ENCODE measurements at places on chromosomes 16 and 17.

DNA sequence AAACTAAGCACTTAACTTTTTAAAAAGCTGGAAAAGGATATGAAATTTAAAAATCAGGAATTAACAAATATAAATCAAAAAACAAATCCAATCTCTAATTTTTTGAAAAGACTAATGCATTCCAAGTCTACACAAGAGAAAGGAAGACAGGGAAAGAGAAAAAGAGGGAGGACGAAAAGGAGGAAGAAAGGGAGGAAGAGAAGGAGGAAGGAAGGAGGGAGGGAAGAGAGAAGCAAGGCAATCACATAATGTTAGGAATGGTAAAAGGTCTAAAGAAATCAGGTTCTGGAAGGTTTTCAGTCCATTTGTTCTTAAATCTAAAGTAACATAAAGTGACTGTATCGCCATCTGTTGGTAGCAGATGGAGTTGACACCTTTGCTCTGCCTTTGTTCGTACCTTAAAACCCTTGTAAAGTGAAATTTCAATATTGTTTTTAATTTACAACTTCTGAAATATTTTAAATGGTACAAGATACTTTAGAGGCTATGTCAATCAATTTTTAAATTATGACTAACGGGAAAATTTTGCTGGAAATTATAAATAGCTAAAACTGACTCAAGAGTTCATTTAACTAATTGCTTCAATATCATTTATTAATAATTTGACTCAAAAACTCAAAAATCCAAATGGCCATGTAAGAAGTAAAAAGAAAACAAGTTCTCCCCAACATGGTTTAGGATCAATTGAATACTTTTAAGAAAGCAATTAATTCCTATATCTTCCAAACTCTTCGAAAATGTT lies 20.4 kb upstream of the CDYL2 start:
- peak; percentile 34 for DNase-seq

GRCh38 chr17:46769531-46770438 lies 48.7 kb downstream of the WNT3 start:
- DNase-seq: no peak

- no peak for DNase-seq
These were observed 45.3 kb downstream of the PRAC1 start for GRCh38 chr17:48676963-48677558.

DNA sequence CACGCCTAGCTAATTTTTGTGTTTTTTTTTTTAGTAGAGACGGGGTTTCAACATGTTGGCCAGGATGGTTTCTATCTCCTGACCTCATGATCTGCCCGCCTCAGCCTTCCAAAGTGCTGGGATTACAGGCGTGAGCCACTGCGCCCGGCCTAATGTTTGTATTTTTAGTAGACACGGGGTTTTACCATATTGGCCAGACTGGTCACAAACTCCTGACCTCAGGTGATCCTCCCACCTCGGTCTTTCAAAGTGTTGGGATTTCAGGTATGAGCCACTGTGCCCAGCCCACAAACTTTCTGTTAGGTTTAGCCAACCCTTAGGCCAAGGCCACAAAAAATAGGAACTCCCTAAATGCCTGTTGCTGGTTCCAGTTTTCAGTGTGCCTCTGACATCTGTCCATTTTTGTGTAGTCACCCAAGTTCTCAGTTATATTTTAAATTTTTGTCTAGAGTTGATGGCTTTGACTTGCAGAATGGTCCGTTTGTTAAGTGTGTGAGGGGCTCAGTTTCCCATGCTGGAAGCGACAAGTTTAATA lies 12.7 kb downstream of the CCL16 start:
- DNase-seq: no peak
